Glomerular endothelial cell (primary cell): ENCODE measurements at places on chromosomes 6 and 20. TPM values are rescaled to one million over a fixed set of nuclear protein-coding genes. Genes with fewer than 3 reads are reported as not detected.

The MMS22L gene
- total RNA-seq, result 5.3 and 15.5 TPM in 2 replicates

The HCRTR2 gene
- not detected in 2 replicates for total RNA-seq

DNA sequence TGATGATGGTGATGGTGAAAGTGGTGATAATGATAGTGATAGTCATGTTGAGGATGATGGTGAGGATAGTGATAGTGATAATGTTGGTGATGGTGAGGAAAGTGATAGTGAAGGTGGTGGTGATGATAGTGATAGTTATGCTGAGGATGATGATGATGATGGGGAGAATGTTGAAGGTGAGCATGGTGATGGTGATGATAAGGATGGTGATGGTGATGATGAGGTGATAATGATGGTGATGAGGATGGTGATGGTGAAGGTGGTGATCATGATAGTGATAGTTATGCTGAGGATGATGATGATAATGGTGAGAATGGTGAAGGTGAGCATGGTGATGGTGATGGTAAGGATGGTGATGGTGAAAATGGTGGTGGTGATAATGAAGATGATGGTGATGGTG lies 64.9 kb upstream of the ZNF337 start:
- DNase-seq, result no peak

DNA sequence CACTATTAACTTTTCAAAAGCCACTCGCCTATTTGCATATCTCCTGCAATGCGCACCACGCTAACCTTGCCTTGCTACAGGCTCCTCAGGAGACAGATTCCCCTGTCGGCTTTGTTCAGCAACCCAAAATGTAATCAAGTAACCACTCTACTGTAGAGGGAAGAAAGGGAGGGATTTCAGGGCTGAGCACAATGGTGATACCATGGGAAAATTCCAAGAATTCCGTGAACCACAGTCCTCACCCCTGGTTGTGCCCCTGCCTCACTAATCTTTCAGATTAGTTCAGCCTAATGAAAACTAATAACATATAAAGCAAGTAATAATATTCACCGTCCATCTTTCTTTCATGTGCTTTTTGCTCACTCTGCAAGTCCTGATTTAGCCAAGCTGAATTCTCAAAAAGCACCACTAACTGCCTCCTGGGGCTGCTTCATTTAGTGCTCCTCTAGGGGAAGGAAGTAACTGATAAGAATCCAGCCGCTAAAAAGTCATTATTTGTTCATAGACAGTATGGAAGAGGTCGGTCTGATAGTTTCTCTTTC lies 6.6 kb downstream of the CITED2 start:
- no peak for DNase-seq

DNA sequence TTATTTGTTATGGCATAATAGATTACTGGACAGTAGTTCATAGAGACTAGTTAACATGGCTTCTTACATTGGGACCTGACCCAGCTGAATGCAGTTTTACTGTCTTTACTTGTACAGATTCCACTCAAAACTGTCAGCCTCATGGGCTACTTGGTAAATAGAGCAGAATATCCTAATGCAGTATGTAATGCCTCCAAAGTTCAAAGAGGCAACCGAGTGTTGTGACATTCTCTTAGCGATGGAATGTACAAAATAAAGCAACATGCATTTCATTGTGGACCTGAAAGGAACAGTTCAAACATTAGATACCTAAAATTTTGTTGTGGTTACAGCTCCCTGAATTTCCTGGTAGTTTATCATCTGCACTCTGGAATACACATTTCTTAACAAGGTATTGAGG lies 29.1 kb upstream of the RGS17 start:
- no peak for DNase-seq

- DNase-seq, result no peak
Measured at GRCh38 chr6:109879521-109879920, 98.6 kb upstream of the GPR6 start.

GRCh38 chr20:18279242-18279641 lies 9.1 kb upstream of the ZNF133 start:
- DNase-seq, result no peak

The ARMH2 gene
- not detected in 2 replicates for total RNA-seq

DNA sequence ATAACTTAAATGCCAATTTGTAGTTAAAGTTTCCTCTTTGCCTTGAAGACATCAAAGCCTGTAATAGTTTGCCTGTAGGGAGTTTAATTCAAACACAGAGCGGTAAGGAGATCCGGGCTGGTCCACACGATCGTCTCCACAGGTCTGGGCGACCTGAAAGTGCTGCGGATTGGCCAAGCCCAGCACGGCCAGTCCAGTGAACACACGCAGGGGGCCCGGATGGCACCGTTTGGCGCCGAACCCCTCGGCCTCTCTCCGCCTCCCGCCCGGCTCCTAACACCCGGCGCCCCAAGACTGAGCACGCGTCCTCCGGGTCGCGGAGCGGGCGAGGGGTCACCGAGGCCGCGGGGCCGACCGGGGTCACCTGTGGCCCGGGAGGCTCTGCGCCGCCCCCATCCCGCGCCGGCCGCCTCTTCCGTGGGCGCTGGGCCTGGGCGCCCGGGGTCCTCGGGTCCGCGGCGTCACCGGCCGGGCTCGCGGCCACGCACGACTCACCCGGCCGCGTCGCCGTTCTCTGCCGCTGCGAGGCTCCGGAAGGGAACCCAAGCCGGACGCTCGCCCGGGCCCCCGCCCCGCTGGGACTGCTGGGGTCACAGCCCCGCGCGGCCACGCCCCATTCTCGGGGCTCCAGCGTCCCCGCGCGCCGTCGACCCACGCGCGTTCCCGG lies 481 bp downstream of the SERPINB6 start:
- DNase-seq, result no peak

- DNase-seq, result no peak
Measured at GRCh38 chr6:22513667-22514066, 55.7 kb upstream of the HDGFL1 start.

GRCh38 chr6:111824608-111825337 lies 48.5 kb downstream of the FYN start:
- DNase-seq, result no peak

- no peak for DNase-seq
Measured at GRCh38 chr6:26441977-26442376, 1.7 kb downstream of the BTN3A3 start.

DNA sequence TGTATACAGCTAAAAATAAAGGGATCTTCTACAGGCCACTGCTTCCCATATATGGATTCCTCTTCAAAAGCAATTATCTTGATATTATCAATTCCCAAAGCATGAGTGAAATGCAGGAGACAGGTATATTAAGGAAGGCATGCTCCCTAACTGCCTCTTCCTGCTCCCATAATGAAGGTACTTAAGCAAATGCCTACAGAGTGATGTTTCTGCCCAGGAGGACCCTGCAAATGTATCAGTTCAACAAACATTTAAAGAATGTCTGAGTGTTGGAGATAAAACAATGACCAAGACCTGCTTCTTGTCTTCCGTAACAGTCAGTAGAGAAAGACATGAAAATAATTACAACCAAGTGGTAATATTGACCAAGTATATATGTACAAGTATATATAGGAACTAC lies 4.2 kb downstream of the UBE2J1 start:
- DNase-seq, result no peak

The CALHM4 gene
- total RNA-seq, result not detected in 2 replicates

DNA sequence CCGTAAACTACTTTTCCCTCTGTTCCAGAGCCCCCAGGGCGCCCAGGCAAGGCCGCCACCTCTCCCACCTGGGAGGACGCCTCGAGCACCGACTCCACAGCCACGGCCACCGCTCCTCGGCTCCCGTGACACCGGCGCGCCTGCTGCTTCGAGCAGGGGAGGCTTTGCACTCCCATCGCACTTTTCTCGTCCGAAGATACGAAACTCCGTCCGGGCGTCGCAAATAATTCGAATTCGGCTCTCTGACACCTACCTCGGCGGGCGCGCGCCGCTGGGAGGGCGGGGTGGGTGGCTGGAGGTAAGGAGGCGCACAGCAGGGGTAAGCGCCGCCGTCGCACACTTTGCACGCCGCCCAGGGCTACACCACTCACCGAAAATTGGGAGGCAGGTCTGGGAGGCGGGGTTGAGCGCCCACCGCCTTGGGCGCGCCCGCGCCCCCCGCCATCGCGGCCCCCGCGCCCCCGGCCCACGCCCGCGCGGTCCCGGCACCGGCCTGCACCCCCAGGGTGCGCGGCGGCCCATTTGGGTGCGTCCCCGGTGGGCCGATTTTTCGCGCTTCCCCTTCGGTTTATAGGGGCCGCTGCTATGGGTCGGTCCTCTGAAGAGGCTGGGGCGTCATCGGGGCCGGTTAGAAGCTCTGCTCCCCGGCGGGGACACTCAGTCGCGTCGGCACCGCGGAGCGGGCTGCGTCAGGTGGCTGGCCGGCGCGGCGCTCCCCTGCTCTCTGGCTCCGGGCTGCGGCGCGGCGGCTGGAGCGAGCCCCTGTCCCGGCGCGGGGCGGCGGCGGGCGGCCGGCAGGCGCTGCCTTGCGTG lies 36.2 kb downstream of the GNAS start:
- no peak for DNase-seq
